ENCODE measurements at places on chromosomes 5 and 9. TPM values are rescaled to one million over a fixed set of nuclear protein-coding genes. Genes with fewer than 3 reads are reported as not detected.

DNA sequence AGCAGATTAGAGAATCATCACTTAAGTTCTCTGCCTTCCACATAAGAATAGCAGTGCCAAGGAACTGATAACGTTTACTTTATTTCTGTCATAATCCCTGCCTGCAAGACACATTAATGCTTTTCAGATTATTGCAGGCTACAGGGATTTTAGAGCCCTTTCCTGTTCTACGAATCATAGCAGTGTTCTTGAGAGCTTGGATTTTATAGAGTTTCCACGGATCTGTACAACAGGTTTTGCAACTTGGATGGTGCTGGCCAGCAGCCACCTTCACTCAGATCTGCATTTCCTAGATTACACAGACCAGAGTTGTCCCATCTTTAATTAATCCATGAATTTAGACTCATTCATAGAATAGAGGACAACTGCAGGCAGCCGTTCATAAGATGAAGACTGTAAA, 38.1 kb downstream of the SLC12A2 start:
- no peaks in the 10 kb centered on the region for H3K36me3 ChIP-seq
- no peak overlapping the region for H3K27ac ChIP-seq
- no peaks in the 10 kb centered on the region for H3K4me1 ChIP-seq
- no peaks in the 10 kb centered on the region for H3K27me3 ChIP-seq
- peak; percentile 23 for DNase-seq

- no peak for DNase-seq
- no peaks in the 10 kb centered on the region for H3K36me3 ChIP-seq
- H3K27ac ChIP-seq, result no peak overlapping the region
- H3K27me3 ChIP-seq, result no peaks in the 10 kb centered on the region
Observed at GRCh38 chr5:149228618-149229297, 42.9 kb upstream of the AFAP1L1 start.

GRCh38 chr5:74673011-74673790, 11.8 kb upstream of the HEXB start:
- no peak overlapping the region for H3K27ac ChIP-seq
- H3K4me3 ChIP-seq, result no peak overlapping the region
- H3K27me3 ChIP-seq, result no peaks in the 10 kb centered on the region
- no peaks in the 10 kb centered on the region for H3K4me1 ChIP-seq
- H3K36me3 ChIP-seq, result no peaks in the 10 kb centered on the region

DNA sequence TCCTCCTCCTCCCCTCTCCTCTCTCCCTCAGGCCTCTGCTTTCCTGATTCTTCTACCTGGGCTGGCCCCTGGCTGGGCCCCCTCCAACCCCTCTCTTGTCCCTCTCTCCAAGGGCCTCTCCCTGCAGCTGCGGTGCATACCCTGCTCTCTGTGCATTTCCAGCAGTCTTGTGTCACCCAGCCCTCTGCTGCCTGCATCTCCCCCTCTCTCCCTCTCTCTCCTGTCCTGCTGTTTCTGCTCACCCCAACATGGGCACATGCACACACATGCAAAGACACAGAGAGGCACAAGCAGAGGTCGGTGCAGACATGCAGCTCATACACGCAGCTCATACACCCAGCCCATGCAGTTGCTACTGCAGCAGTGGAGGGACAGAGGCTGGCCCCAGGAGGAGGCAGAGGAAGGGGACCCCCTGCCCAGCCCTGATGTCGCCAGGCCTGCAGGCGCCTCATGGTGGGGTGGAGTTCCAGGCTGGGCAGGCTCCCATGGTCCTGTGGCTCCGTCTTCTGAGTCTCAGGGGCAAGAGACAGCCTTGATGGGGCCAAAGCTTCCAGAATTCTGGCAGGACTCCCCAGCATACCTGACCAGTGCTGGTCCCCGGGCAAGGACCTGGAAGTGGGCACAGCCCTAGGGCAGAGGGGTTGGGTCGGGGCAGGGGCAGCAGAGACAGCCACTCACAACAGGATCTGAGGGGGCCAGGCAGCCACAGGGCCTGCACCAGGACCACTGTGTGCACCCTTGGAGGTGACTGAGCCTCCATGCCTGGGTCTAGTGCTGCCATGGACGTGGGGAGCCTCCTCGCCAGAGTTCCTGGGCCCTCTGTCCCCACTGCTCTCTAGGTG, 216.9 kb downstream of the C9orf50 start:
- no peaks in the 10 kb centered on the region for H3K4me1 ChIP-seq

DNA sequence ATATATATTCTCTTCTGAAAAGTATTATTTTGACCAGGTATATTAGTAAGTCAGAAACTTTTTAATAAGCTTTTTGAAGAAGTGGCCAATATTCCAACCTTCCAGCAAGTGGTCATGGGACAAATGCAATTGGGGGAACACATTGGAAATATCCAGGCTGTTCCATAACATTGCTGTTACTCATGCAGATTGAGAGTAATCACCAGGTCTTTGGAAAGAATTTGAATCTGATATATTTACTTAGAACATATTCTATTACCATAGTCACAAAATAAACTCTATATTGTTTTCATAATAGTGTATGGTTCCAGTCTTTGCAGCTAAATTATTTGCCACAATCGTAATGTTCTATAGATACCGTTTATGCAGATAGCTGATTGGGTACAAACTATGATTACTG, 102.8 kb downstream of the TAF11L14 start:
- no peak for DNase-seq
- H3K27me3 ChIP-seq, result no peaks in the 10 kb centered on the region
- no peak overlapping the region for H3K27ac ChIP-seq
- H3K4me3 ChIP-seq, result no peak overlapping the region
- H3K4me1 ChIP-seq, result no peaks in the 10 kb centered on the region

GRCh38 chr9:93084471-93084881, 11.5 kb upstream of the CARD19 start:
- H3K4me1 ChIP-seq, result no peaks in the 10 kb centered on the region
- no peaks in the 10 kb centered on the region for H3K27me3 ChIP-seq
- peak; percentile 51 for DNase-seq
- H3K4me3 ChIP-seq, result no peak overlapping the region
- H3K36me3 ChIP-seq, result no peaks in the 10 kb centered on the region
- no peak overlapping the region for H3K27ac ChIP-seq

- H3K4me1 ChIP-seq, result no peaks in the 10 kb centered on the region
- H3K4me3 ChIP-seq, result no peak overlapping the region
- no peak overlapping the region for H3K27ac ChIP-seq
- H3K36me3 ChIP-seq, result no peaks in the 10 kb centered on the region
- H3K27me3 ChIP-seq, result no peaks in the 10 kb centered on the region
Observed at GRCh38 chr5:56755036-56755555, 60.3 kb upstream of the MAP3K1 start.

GRCh38 chr5:177355868-177356168, 1.9 kb upstream of the RGS14 start:
- no peaks in the 10 kb centered on the region for H3K4me1 ChIP-seq
- no peak overlapping the region for H3K4me3 ChIP-seq
- no peak for DNase-seq
- no peaks in the 10 kb centered on the region for H3K36me3 ChIP-seq
- H3K27me3 ChIP-seq, result no peaks in the 10 kb centered on the region

DNA sequence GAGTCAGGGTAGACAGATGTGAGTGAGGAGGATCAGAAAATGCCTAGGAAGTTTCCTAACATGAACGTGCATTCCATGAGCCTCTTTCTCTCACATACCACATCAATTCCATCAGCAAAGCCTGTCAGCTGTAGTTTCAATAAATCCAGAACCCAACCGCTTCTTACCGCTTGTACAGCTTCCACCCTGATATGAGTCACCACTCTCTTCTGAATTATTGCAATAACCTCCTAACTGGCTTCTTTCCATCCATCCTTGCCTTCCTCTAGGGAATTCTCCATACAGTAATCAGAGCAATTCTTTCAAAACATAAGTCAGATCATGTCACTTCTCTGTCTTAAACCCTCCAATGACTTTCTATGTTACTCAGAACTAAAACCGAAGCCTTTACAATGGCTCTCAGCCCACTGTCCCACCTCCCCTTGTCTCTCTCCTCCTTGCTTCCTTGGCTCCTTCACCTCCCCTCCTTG, 8.1 kb upstream of the RAD23B start:
- no peak for DNase-seq
- no peaks in the 10 kb centered on the region for H3K27me3 ChIP-seq
- H3K27ac ChIP-seq, result no peak overlapping the region
- no peaks in the 10 kb centered on the region for H3K4me1 ChIP-seq

DNA sequence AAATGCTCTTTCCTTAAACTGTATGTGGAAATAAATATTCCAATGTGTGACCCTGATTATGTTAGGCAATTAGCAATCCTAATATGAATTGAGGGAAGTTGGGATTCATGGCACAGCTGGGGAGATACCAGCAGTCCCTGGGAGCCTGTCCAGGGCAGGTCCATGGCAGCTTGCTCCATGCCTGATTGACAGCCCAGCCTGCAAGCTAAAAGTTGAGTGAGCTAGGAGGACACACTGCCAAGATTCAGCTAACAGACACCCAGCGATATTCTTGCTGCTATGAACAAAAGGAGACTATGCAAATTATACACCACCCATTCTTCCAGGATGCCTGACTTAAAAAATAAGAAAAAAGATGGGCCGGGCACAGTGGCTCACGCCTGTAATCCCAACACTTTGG, 6.2 kb downstream of the TGFBI start:
- no peak overlapping the region for H3K27ac ChIP-seq
- no peaks in the 10 kb centered on the region for H3K36me3 ChIP-seq
- no peaks in the 10 kb centered on the region for H3K27me3 ChIP-seq
- no peaks in the 10 kb centered on the region for H3K4me1 ChIP-seq
- no peak overlapping the region for H3K4me3 ChIP-seq

DNA sequence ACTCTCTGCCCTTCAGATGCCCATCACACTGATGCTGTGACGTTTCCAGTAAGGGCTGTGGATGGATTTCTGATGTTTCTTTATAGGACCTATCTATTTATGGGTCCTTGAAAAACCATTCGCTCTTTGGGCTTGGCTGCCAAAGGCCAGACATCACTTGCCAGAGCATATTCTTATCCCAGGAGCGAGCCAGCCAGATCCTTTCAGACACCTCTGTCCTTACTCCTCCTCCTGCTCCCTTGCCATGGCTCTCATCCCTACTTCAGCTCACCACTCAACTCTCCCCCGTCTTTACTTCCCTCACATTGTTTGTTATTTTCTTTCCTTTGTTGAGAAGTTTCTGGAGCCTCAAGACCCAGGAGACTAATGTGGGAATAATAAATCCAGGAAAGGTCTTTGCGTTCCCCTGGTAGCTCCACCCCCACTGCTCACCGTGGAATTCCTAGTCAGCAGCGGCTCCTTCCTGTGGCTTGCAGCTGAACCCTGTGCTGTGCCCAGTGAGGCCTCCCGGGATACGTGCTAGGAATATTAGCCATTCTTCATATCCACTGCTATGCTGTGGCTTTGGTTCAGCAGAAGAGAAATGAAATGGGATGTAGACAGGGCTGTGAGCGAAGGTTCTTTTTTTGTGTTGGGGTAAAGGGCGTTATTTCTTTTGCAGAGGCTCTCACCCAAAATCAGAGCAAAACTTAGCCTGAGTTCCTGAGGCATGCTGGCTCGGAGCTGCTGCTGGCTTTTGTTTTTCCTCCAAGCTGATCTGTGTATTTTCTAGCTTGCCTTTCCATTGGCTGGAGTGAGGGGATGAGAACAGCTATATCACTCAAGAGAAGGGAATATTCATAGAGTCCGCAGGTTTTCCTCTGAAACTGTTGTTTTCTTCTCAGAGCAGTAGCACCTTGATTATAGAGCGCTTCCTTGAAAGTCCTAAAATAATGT, 171.1 kb downstream of the SAXO1 start:
- peak; percentile 17 for DNase-seq
- H3K4me3 ChIP-seq, result no peak overlapping the region
- H3K36me3 ChIP-seq, result no peaks in the 10 kb centered on the region
- H3K27me3 ChIP-seq, result no peaks in the 10 kb centered on the region
- H3K4me1 ChIP-seq, result no peaks in the 10 kb centered on the region
- H3K27ac ChIP-seq, result no peak overlapping the region

- H3K4me1 ChIP-seq, result peaks cover 4% of the 10 kb centered on the region
- no peak for DNase-seq
- no peak overlapping the region for H3K27ac ChIP-seq
- no peaks in the 10 kb centered on the region for H3K36me3 ChIP-seq
Observed at GRCh38 chr5:54259981-54260380, 50.4 kb downstream of the ARL15 start.

GRCh38 chr5:151624476-151624875, 33.3 kb upstream of the FAT2 start:
- H3K4me3 ChIP-seq, result no peak overlapping the region
- DNase-seq, result no peak
- H3K27me3 ChIP-seq, result peaks cover 4% of the 10 kb centered on the region
- H3K27ac ChIP-seq, result no peak overlapping the region
- H3K4me1 ChIP-seq, result no peaks in the 10 kb centered on the region

DNA sequence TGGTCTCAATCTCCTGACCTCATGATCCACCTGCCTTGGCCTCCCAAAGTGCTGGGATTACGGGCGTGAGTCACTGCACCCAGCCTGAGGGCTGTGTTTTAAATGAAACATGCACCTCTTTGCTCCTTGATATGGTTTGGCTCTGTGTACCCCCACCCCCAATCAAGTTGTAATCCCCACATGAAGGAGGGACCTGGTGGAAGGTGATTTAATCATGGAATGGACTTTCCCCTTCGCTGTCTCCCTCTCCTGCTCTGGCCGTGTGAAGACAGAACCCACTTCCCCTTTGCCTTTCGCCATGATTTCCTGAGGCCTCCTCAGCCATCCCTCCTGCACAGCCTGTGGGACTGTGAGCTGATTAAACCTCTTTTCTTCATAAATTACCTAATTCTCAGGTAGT, 12.5 kb upstream of the NOTCH1 start:
- H3K27ac ChIP-seq, result peak overlapping the region; percentile 61
- no peaks in the 10 kb centered on the region for H3K27me3 ChIP-seq
- no peak overlapping the region for H3K4me3 ChIP-seq
- no peaks in the 10 kb centered on the region for H3K36me3 ChIP-seq
- DNase-seq, result no peak

GRCh38 chr5:5100635-5101034, 39.5 kb upstream of the ADAMTS16 start:
- H3K27ac ChIP-seq, result no peak overlapping the region
- H3K4me3 ChIP-seq, result no peak overlapping the region
- no peaks in the 10 kb centered on the region for H3K27me3 ChIP-seq
- no peaks in the 10 kb centered on the region for H3K36me3 ChIP-seq

OR1N2 gene
- total RNA-seq, result not detected

PCDHB16 gene
- total RNA-seq, result 2.5 TPM

FAM163B gene
- not detected for total RNA-seq

GFRA3 gene
- total RNA-seq, result 1.0 TPM

CBY3 gene
- total RNA-seq, result not detected

PCDHGB5 gene
- 7.9 TPM for total RNA-seq
